HCT116 (cell line): ENCODE measurements at places on chromosomes 5 and 9.

DNA sequence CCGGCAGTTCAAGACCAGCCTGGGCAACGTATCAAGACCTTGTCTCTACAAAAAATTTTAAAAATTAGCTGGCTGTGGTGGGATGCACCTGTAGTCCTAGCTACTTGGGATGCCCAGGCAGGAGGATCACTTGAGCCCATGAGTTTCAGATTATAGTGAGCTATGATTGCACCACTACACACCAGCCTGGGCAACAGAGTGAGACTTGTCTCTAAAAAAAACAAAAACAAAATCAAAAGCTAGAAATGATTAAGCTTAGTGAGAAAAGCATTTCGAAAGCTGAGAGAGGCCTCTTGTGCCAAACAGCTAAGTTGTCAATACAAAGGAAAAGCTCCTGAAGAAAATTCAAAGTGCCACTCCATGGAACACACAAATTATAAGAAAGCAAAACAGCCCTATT, 4.8 kb downstream of the FAM151B start:
- no peak for DNase-seq

DNA sequence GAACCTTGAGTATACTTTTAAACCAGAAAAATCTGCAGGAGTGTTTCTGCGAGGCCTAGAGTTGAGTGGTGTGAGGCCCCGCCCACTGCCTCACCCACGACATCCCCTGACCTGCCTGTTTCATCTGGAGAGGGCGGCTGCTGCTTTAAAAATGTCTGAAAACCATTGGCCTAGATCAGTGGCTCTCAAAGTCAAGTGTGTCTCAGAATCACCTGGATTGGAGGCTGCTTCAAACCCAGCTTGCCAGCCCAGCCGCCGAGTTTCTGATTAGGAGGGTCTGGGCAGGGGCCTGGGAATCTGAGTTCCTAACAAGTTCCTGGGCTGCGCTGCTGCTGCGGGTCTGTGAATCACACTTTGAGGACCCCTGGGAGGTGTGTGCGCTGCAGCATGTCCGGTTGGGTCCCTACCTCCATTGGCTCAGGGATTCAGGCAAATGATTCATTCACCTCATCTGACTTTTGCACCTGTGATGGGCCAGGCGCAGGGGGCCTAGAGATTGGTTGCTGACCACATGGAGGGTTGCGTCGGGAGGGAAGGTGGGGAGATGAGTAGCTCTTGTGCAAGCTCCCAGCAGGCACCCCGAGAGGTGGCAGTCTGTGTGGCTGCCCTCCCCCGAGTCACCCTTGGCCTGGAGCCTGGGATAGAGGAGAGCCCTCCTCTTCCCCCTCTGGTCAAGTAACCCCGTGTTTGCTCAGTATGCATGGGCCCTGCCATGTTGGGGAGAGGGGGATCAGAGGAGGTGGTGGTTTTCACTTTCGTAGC, 27.6 kb upstream of the HMCN2 start:
- no peak for DNase-seq

- no peak for DNase-seq
These were observed 40.0 kb downstream of the NXNL2 start for GRCh38 chr9:88574953-88575352.

DNA sequence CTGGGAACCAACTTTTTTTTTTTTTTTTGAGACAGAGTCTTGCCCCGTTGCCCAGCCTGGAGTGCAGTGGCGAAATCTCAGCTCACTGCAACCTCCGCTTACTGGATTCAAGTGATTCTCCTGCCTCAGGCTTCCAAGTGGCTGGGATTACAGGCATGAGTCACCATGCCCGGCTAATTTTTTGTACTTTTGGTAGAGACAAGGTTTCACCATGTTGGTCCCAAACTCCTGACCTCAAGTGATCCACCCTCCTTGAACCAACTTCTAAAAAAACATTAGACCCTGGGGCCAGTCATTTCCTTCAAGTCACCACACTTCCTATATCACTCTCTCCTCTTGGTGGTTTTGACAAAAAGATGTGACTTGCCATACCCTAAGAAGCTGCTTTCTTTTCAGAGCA, 10.9 kb upstream of the SHROOM1 start:
- no peak for DNase-seq

GRCh38 chr9:92636627-92637026, 33.3 kb downstream of the IPPK start:
- no peak for DNase-seq
